ENCODE measurements at places on chromosomes 12 and 14. TPM values are rescaled to one million over a fixed set of nuclear protein-coding genes. Genes with fewer than 3 reads are reported as not detected.

DNA sequence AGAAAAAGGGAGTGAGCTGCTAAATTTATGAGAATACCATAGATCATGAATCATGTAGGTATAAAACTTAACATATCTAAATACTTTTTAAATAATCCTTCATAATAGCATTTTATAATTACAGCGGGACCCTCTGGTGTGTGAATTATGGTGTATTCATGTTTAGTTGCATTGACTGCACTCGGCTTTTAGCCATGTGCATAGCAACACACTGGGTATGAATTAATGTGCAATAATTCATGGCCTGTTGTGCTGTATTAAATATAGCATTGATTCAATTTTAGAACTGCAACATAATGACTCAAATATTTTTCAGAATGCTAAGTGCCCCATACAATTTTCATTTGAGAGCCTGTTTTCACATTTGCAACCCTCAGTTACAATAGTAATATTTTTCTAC lies 249.6 kb upstream of the G2E3 start:
- DNase-seq = no peak
- no peaks in the 10 kb centered on the region for H3K36me3 ChIP-seq
- no peaks in the 10 kb centered on the region for H3K4me1 ChIP-seq
- H3K27ac ChIP-seq = no peak overlapping the region

GRCh38 chr12:76697849-76698248 lies 66.1 kb upstream of the ZDHHC17 start:
- no peak for DNase-seq
- no peak overlapping the region for H3K4me3 ChIP-seq
- H3K36me3 ChIP-seq = no peaks in the 10 kb centered on the region
- H3K27me3 ChIP-seq = no peaks in the 10 kb centered on the region
- H3K4me1 ChIP-seq = no peaks in the 10 kb centered on the region

DNA sequence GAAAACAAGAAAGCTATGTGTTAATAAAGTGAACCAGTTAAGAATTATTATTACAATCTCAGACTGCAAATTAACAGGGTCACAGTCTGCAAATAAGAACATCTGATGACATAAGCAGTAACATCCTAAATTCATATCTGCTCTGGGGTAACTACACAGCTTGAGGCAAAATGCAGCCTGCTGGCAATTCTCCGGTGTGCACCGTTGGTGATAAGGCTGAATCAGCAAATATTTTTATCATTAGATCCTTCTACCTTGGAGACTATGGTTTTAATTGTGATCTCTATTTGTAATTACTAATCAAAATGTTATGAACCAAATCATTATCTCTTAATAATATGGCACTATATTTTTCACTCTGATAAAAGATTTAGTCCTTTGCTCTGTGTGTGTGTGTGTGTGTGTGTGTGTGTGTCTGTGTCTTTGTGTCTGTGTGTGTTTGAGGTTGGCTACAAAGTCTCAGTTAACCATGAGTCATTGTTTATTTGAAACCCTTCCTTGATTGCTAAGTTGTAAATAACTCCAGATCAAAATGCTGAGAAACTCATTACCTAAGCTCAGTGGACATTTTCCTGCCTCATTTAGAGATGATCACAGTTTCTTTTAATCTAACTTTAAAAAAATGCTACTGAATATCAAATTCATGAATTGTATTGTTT lies 442.6 kb downstream of the GXYLT1 start:
- no peak for DNase-seq
- no peaks in the 10 kb centered on the region for H3K4me1 ChIP-seq
- H3K4me3 ChIP-seq = no peak overlapping the region
- no peaks in the 10 kb centered on the region for H3K36me3 ChIP-seq
- no peak overlapping the region for H3K27ac ChIP-seq

- no peaks in the 10 kb centered on the region for H3K36me3 ChIP-seq
- no peak overlapping the region for H3K27ac ChIP-seq
- no peak overlapping the region for H3K4me3 ChIP-seq
These were observed 138.4 kb upstream of the G2E3 start for GRCh38 chr14:30420515-30420914.

DNA sequence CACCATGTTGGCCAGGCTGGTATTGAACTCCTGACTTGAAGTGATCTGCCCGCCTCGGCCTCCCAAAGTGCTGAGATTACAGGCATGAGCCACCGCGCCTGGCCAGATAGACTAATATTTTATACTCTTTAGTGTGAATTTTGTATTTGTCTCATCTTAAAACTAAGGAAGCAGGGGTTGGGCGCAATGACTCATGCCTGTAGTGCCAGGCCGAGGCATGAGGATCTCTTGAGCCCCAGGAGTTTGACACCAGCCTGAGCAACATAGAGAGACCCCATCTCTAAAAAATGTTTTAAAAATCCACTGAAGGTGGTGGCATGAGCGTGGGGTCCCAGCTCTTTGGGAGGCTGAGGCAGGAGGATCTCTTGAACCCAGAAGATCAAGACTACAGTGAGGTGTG lies 9.0 kb downstream of the DYNC1H1 start:
- H3K27ac ChIP-seq = peak overlapping the region; percentile 94
- peaks cover 31% of the 10 kb centered on the region for H3K4me1 ChIP-seq
- no peaks in the 10 kb centered on the region for H3K27me3 ChIP-seq
- no peak for DNase-seq
- peaks cover 42% of the 10 kb centered on the region for H3K36me3 ChIP-seq
- no peak overlapping the region for H3K4me3 ChIP-seq

DNA sequence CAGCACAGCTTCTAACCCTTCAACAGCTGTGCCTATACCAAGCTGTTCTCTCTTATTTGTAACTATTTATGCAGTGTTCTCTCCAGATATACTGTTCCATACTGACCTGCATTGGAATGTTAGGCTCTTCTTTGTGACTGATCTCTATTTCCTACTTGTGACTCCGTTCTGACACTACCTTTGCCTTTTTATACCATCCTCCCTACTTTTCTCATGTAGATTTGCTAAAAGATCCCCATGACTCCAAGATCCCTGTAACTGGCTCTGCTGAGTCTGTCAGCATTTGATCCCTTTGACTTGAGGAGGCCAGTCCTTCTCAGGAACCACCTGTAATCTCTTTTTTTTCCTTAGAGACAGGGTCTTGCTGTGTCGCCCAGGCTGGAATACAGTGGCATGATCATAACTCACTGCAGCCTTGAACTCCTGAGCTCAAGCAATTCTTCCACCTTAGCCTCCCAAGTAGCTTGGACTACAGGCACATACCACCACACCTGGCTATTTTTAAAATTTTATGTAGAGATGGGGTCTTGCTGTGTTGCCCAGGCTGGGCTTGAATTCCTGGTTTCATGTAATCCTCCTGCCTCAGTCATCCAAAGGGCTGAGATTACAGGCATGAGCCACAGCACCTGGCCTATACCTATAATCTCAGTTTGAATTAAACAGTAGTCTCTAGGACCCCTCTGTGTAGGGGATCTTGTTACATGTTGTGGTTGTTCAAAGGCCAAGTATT lies 368.3 kb downstream of the ZFP36L1 start:
- no peak for DNase-seq
- no peak overlapping the region for H3K27ac ChIP-seq
- no peaks in the 10 kb centered on the region for H3K27me3 ChIP-seq

GRCh38 chr12:17139931-17140330 lies 534.0 kb upstream of the LMO3 start:
- H3K27me3 ChIP-seq = no peaks in the 10 kb centered on the region
- H3K4me1 ChIP-seq = no peaks in the 10 kb centered on the region
- no peak overlapping the region for H3K27ac ChIP-seq
- DNase-seq = no peak
- no peaks in the 10 kb centered on the region for H3K36me3 ChIP-seq
- H3K4me3 ChIP-seq = no peak overlapping the region

GRCh38 chr12:107475900-107476299 lies 209.7 kb upstream of the PWP1 start:
- H3K4me3 ChIP-seq = no peak overlapping the region
- no peaks in the 10 kb centered on the region for H3K4me1 ChIP-seq
- H3K27ac ChIP-seq = no peak overlapping the region

DNA sequence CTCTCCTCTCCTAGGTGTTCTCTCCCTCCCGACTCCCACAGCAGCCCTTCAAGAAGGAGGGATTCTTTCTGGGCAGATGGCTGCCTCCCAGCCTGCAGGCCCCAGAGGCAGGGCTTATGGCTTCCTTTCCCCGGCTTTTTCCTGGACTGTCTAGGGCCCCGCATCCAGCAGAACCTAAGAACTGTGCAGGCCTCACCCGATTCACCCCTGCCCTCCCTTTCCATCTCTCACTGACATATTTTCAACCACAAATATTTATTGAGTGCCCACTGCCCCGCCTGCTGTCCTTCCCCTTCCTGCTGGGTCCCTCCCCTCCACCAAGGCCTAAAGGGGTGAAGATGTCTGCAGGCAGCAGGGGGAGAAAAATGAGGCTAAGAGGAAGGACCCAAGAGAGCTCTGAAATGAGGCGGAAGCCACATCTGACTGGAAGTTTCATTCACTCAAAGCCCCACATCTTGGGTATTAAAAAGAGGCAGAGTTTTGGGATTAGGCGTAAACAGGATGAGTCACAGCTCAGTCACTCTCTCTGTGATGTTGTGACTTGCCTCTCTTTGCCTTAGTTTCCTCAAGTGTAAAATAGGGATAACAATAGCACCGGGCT lies 2.9 kb downstream of the SCNN1A start:
- H3K27me3 ChIP-seq = no peaks in the 10 kb centered on the region
- no peak overlapping the region for H3K4me3 ChIP-seq
- DNase-seq = peak; percentile 95
- peaks cover 41% of the 10 kb centered on the region for H3K4me1 ChIP-seq
- H3K36me3 ChIP-seq = no peaks in the 10 kb centered on the region
- peak overlapping the region; percentile 73 for H3K27ac ChIP-seq

The NEUROD4 gene
- total RNA-seq = not detected

The ITGB7 gene
- total RNA-seq = 1.1 TPM

Data from osteoblast (primary cell).